ENCODE measurements at places on chromosomes 12 and 14.

DNA sequence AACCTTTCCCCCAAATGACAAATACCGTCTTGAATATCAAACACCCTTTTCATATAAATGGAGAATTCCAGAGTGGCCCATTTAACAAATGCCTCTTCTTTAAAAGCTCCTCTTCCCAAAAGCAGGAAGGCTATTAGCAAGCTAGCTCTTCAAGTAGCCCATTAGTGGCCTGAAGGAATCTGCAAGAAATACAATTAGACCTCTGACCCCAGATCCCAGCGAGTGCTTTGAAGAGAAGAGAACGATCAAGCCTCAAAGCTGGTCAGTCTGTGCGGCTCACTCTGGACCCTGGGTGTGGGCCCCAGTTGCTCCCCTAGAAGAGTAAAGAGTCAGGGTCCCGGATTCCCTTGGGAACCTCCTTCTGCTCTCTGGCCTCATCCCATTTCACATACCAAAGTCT, 325.6 kb downstream of the NUAK1 start:
- no peak for DNase-seq

GRCh38 chr12:24748326-24748725, 200.6 kb downstream of the BCAT1 start:
- DNase-seq: no peak

- no peak for DNase-seq
Observed at GRCh38 chr14:32648434-32648833, 290.2 kb upstream of the NPAS3 start.

- DNase-seq: no peak
Observed at GRCh38 chr12:39919790-39920189, 186.1 kb downstream of the SLC2A13 start.

DNA sequence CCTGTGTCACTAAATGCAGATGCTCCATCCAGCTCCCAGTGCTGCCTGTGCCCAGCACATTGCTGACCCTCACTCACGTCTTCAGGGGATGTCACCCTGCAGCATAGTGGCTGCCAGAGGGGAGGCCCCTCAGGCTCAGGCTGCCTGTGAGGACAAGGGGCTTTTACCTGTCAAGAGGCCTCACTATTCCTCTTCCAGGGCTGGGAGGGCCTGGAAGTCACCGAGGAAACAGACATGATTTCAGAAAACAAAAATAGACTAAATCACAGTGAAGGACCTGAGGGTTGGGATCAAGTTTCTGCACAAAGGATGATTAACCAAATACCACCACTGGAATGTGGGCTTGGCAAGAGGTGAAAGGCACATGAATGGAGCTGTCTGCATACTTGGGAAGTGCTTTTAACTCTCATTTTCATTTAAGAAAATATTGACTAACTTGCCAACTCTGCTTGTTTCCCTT, 1202.3 kb downstream of the BCL11B start:
- DNase-seq: no peak

DNA sequence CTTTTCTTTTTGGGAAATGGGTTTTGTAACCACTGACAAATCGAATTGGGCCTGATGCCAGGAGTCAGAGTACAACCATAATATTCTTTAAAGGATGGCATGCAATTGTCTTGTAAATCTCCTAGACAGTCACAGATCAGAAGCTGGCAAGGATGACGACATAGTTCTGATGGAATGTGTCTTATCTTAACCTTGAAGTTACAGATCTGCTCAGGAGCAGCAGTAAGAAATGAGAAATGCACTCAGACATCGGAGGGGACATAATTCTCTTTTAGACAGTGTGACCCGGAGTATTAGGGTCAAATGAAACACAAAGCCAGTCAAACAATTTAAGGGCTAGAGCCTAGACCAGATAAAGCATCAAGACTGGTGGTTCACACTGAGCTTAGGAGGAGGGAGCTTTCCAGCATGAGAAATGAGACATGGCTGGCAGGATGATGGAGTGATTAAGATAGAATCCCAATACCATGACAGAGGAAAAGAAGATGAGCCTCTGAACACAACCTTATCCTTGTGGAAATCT, 17.5 kb downstream of the CBX5 start:
- no peak for DNase-seq

- no peak for DNase-seq
Observed at GRCh38 chr12:114924946-114925475, 241.0 kb upstream of the TBX3 start.

GRCh38 chr12:32451816-32452215, 52.5 kb downstream of the FGD4 start:
- no peak for DNase-seq

- no peak for DNase-seq
Observed at GRCh38 chr12:21528953-21529352, 2.9 kb downstream of the SPX start.

DNA sequence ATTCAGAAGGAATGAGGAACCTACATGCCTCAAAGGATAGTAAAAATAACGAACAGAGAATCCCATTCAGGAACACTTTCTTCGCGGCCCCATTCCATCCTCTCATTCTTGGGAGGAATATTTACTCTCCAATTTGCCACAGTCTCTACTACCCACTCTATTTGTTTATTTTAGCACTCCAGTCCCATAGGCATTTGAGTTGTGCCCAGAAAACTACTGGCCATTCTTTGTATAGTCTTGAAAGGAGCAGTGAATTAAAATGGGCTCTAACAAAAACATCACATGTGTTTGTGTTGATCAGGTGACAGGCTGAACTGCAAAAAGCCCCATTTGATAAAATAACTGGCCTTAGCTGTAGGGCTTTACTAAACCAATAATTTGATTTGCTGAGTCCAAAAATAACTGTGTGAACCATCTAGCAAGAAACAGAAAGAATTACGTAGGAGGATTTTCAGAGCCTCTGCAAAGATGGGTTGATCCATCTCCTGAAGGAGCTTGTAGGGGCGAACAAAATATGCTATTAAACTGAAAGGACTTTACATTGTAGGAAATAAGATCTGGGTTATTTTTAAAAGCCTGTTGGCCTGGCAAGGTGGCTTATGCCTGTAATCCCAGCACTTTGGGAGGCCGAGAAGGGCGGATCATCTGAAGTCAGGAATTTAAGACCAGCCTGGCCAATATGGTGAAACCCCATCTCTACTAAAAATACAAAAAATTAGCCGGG, 142.3 kb upstream of the CPNE8 start:
- DNase-seq: no peak

DNA sequence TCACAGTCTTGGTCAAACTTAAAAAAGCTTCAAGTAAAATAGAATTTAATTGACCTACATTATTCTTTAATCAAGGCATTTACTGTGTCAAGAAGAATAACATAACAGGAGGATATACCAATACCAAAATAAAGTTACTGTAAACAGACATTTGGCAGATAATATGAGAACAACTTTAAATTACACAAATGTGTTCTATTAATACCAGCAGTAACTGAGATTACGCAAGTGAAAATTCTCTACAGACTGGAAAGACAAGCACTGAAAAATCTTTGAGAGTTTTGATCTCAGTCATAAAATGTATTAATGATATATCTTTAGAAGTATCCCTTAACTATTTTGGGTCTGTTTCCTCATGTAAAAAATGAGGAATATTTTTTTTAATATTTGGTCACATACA, 169.2 kb upstream of the SOX5 start:
- DNase-seq: no peak

- no peak for DNase-seq
Observed at GRCh38 chr12:114767906-114768722, 84.1 kb upstream of the TBX3 start.

DNA sequence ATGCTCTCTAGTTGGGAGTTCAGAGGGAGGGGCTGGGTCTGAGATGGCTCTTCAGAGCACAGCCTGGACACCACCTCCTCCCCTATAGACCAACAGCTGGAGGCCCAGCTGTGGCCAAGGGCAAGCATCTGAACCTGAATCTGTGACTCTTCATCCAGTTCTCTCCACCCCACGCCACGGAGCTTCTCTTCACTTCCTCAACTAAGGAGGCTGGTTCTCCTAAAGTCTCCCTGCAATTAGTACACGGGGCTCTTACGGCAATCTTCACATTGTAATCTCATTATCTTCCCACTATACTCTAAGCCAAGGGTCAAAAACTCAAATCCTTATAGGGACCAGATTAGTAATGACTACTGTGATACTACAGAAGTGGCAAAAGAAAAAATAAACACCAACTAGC, 9.8 kb downstream of the NRDE2 start:
- no peak for DNase-seq

DNA sequence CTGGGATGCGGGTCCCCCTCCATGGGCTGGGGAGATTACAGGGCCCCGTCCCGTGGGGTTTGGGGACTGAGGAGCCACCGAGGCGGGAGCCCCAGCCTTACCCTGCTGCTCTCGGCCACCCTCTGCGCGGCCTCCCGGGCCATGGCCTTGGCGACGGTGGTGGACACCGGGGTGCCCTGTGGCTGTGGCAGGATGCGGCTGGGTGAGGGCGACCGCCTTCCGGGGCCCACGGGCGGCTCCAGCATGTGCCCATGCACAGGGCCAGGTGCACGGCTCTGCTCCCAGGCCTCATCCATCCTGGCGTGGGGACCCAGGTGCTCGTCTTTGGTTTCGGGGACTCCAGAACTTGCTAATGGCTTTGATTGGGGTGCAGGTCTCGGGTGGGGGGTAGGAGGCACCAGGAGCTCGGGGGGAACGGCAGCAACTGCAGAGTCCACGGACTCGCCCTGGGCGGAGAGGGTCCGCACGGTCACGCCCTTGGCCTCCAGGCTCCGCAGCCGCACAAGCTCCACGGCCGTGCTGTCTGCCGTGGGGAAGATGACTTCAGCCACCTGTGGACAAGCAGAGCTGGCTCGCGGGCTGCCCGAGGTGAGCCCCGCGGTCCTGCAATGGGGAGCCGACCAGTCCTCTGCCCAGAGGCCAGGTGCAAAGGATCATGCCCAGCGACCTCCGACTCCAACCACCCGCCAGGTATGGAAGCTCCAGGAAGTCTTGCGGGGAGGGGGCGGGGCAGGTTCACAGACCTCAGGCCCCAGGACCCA, 99.2 kb downstream of the PIWIL1 start:
- DNase-seq: no peak

GRCh38 chr12:20181416-20182180, 186.7 kb upstream of the PDE3A start:
- DNase-seq: no peak

DNA sequence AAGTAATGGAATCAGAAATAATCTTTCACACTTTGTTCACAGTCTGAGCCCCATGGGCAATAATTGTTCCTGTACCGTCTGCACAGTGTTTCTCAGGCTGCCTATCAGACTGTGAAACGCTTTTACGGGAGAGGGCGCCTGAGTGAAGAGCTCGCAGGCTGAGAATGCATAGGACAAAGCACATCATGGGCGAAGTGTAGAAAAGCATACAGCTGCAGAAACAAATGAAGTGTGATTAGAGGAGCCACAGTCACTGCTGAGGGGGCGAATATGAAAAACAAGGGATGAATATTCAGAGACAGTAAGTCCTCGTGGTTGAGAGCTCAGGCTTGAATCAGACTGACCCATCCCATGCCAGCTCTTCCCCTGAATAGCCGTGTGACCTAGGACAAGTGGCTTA, 438.4 kb upstream of the DCN start:
- DNase-seq: no peak

GRCh38 chr14:74508292-74508731, 14.7 kb downstream of the ISCA2 start:
- DNase-seq: no peak

- no peak for DNase-seq
Observed at GRCh38 chr12:19575337-19576243, 136.3 kb downstream of the AEBP2 start.

GRCh38 chr12:9041321-9041720, 52.0 kb downstream of the KLRG1 start:
- DNase-seq: no peak

DNA sequence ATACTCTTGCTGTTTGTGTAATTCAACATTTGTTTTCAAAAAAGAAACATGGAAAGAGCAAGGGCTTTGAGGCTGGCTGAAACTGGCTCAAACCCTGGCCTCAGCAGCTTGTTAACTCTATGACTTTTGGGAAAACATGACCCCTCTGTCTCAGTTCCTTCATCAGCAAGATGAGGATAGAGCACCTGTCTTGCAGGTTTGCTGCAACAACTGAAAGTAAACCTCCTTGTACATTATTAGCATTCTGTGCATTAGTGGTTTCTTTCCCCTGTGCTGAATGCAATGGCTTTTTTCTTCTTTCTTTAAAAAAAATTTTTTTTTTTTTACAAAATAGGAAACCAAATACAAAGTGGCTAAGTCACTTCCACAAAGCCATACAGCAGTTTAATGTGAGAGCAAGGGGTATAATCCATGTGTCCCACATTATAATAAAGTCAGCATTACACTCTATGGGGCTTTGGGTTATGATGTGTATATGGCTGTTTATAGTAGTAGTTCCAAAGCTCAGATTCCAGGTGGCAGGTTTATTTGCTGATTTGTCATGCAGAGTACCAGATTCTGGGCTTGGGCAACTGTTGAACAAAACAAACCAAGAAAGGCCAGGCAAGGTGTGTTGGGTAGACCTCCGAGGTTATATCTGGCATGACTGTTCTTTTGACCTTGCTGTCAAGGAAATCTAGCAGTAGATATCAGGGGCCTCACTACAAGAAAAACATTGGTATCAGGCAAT, 194.5 kb upstream of the CNOT2 start:
- no peak for DNase-seq

DNA sequence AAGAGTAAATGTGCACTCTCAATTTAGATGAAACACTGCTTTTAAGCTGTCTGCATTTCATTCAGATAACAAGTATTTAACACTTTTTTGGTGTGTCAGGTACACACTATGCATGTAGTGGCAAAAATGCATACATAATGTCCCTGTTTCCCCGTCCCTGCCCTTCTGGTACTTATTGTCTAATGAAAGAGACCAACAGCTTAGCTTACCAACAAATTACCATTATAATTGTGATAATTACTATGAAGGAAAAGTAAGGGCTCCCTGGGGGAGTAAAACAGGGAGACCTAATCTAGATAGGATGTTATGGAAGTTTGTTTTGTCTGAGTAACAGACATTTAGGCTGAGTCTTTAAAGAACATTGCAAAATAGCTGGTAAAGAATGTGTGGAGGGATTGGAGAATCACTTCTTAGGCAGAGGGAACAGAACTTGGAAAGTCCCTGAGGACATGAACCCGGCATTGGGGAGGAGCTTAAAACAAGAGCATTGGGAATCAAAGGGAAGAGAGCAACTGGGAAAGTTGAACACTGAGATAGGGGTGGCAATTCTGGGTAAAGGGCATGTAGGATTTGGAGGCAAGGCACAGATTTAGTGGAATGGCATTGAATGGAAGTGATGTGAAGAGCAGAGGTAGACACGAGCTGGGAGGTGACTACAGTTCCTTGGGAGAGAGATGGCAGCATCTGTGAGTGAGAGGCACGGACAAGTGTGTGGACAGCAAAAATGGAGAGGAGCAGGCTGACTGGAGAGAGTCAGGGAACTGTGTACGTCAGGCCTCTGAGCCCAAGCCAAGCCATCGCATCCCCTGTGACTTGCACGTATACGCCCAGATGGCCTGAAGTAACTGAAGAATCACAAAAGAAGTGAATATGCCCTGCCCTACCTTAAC, 181.6 kb downstream of the GRIP1 start:
- no peak for DNase-seq

GRCh38 chr12:910416-910815, 39.1 kb downstream of the RAD52 start:
- DNase-seq: no peak

Data from stimulated activated CD8-positive, alpha-beta memory T cell treated with anti-CD3 and anti-CD28 coated beads, Interleukin-4, amount 100 ng/mL, for 1 hour (primary cell).